Small intestine (tissue), 16 donors: ENCODE measurements at places on chromosomes 7 and 10.

DNA sequence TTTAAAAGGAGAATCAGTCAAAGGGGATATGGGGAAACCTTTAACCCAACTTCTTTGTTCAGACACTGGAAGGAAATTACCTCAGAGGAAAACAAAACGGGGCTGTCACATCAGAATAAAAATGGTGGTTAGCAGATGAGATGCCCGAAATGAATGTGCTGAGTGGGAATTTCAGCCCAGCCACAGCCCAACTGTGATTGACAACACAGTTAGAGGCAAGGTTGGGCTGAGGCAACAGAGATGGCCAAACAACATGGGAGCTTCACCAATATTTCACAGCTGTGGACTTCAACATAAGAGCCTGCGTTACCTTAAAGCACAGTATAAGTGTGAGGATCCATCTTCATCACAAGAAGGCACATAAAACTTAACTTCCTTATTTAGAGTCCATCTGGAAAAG lies 133.5 kb upstream of the PTPRZ1 start:
- H3K4me3 ChIP-seq = no peak overlapping the region
- no peaks in the 10 kb centered on the region for H3K4me1 ChIP-seq
- H3K27ac ChIP-seq = no peak overlapping the region
- no peaks in the 10 kb centered on the region for H3K27me3 ChIP-seq
- no peak for DNase-seq
- H3K36me3 ChIP-seq = no peaks in the 10 kb centered on the region

- H3K4me3 ChIP-seq = no peak overlapping the region
- no peak overlapping the region for H3K27ac ChIP-seq
- no peak for DNase-seq
- no peaks in the 10 kb centered on the region for H3K4me1 ChIP-seq
Measured at GRCh38 chr10:23376229-23376655, 31.6 kb upstream of the C10orf67 start.

- no peak for DNase-seq
- H3K4me1 ChIP-seq = no peaks in the 10 kb centered on the region
- H3K36me3 ChIP-seq = no peaks in the 10 kb centered on the region
- no peak overlapping the region for H3K27ac ChIP-seq
- H3K27me3 ChIP-seq = no peaks in the 10 kb centered on the region
Measured at GRCh38 chr10:120613180-120613579, 156.2 kb downstream of the PLPP4 start.

DNA sequence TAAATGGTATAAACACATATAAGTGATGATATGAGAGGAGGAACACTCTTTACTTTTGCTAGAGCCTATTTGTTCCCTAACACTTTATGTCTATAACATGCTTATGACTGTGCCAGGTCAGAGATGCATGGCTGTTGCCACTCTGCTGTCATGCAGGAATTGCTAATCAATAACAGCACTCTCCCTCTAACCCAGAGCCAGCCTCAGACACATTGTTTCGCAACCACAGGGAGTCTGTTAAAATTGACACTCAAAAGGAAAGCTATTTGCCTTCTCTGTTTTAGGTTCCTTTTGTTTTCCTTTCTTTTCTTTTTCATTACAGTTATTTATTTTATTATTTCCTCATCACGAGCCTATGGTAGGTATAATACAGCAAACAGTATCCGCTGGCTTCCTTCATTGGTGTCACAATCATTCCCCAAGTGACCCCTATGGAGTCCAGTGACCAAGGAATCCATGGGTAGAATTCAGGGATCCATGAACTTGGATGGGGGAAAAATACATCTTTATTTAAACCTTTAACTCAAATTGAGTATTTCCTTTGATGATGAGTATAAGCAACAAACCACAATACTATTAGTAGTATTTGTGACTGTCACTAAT lies 6.8 kb downstream of the PON2 start:
- peaks cover 4% of the 10 kb centered on the region for H3K4me1 ChIP-seq
- H3K4me3 ChIP-seq = no peak overlapping the region
- no peak overlapping the region for H3K27ac ChIP-seq
- H3K36me3 ChIP-seq = peaks cover 2% of the 10 kb centered on the region

DNA sequence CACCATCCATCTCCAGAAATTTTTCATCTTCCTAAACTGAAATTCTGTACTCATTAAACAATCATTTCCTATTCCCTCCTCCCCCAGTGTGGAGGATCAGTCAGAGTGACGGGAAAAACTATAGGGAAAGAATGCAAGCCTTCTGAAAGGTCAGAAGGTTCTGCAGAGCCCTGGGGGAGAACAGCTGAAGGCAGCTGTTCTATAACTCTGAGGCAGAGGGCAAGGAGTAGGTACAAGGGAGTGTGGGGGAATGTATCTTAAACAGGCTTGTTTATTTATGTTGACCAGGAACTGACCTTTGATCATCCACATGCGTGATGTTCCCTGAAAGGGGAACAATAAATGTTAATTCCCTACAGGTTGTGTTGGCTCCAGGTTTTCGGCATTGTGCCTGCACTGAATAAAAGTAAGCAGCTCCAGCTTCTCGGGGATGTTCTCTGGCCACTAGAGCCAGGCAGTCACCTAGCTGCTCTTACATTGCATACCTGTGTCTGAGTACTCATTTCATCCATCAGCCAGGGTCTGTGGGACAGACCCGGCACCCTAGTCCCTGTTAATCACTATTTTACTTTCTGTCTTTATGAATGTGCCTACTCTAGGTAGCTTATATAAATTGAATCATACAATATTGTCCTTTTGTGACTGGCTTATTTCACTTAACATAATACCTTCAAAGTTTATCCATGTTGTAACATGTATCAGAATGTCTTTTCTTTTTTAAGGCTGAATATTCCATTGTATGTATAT lies 5.8 kb downstream of the IFIT1 start:
- no peaks in the 10 kb centered on the region for H3K4me1 ChIP-seq
- H3K27me3 ChIP-seq = no peaks in the 10 kb centered on the region
- H3K27ac ChIP-seq = no peak overlapping the region
- DNase-seq = no peak
- peaks cover 2% of the 10 kb centered on the region for H3K36me3 ChIP-seq

GRCh38 chr7:91883676-91884362 lies 3.3 kb upstream of the MTERF1 start:
- H3K4me1 ChIP-seq = peaks cover 4% of the 10 kb centered on the region
- H3K4me3 ChIP-seq = no peak overlapping the region
- no peaks in the 10 kb centered on the region for H3K36me3 ChIP-seq
- no peaks in the 10 kb centered on the region for H3K27me3 ChIP-seq
- no peak for DNase-seq

- no peaks in the 10 kb centered on the region for H3K36me3 ChIP-seq
- no peak overlapping the region for H3K4me3 ChIP-seq
- H3K27ac ChIP-seq = no peak overlapping the region
- DNase-seq = no peak
Measured at GRCh38 chr10:128398118-128398517, 271.9 kb upstream of the MKI67 start.

DNA sequence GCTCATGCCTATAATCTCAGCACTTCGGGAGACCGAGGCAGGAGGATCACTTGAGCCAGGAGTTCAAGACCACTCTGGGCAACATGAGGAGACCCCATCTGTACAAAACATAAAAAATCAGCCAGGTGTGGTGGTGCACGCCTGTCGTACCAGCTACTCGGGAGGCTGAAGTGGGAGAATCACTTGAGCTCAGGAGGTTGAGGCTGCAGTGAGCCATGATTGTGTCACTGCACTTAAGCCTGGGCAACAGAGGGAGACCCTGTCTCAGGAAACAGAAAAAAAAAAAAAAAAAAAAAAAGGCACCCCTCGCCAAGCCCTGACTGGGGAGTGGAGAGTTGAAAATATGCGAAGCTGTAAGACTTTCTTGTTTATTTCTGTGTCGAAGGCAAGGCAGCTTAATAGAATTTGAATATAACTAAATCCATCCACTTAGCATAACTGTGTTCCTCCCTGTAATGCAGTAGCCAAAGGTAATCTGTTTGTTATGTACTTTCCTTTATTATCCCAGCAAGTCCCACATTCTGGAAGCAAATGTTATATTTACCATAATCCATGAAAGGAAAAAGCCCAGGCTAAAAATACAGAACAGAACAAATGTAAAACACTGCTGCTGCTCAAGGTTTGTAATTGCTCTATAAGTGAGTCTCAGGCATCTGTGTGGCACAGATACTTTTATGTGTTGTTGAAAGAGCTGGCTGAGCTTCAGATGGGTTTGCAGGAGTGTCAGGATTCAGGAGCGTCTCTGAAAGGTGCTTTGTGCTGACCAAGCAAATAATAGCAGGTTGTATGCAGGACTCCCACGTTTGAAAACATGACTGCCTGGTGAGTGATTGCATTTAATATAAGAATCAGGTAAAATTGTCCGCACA lies 127.2 kb downstream of the CELF2 start:
- peaks cover 6% of the 10 kb centered on the region for H3K4me1 ChIP-seq
- no peak for DNase-seq
- no peaks in the 10 kb centered on the region for H3K36me3 ChIP-seq
- H3K27ac ChIP-seq = no peak overlapping the region
- H3K4me3 ChIP-seq = no peak overlapping the region

- no peaks in the 10 kb centered on the region for H3K36me3 ChIP-seq
- no peak for DNase-seq
Measured at GRCh38 chr10:30647089-30647488, 17.5 kb upstream of the LYZL2 start.

- H3K4me3 ChIP-seq = no peak overlapping the region
- H3K4me1 ChIP-seq = no peaks in the 10 kb centered on the region
- DNase-seq = peak; percentile 34
- H3K27me3 ChIP-seq = no peaks in the 10 kb centered on the region
- H3K27ac ChIP-seq = no peak overlapping the region
Measured at GRCh38 chr7:27784399-27785053, 44.6 kb downstream of the TAX1BP1 start.

GRCh38 chr7:24750441-24751055 lies 6.7 kb downstream of the GSDME start:
- peaks cover 14% of the 10 kb centered on the region for H3K36me3 ChIP-seq
- peak; percentile 20 for DNase-seq
- no peaks in the 10 kb centered on the region for H3K27me3 ChIP-seq
- no peaks in the 10 kb centered on the region for H3K4me1 ChIP-seq

GRCh38 chr10:102595897-102596296 lies 48.4 kb upstream of the TRIM8 start:
- no peaks in the 10 kb centered on the region for H3K27me3 ChIP-seq
- H3K4me1 ChIP-seq = no peaks in the 10 kb centered on the region
- no peaks in the 10 kb centered on the region for H3K36me3 ChIP-seq
- H3K27ac ChIP-seq = no peak overlapping the region

DNA sequence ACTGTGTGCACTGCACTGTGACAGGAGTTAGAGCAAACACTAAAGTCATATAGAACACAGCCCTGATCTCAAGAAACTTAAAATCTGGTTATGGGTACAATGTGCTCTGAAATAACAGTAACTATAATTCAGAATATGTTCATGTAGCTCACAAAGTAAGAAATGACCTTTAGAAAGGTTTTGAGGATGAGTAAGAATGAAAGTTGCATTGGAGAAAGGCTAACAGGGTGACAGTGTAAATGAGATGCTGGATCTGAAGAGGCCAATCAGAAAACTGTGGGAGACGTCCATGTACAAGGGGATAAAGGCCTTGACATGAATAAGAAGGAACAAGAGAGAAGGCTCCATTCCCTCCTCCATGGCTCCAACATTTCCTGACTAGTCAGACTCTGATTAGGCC lies 124.7 kb downstream of the GRM3 start:
- H3K4me3 ChIP-seq = no peak overlapping the region
- H3K27ac ChIP-seq = no peak overlapping the region
- H3K27me3 ChIP-seq = no peaks in the 10 kb centered on the region

- DNase-seq = no peak
- no peaks in the 10 kb centered on the region for H3K27me3 ChIP-seq
- H3K36me3 ChIP-seq = no peaks in the 10 kb centered on the region
- no peak overlapping the region for H3K27ac ChIP-seq
- no peak overlapping the region for H3K4me3 ChIP-seq
Measured at GRCh38 chr10:24390746-24391145, 181.8 kb downstream of the KIAA1217 start.

DNA sequence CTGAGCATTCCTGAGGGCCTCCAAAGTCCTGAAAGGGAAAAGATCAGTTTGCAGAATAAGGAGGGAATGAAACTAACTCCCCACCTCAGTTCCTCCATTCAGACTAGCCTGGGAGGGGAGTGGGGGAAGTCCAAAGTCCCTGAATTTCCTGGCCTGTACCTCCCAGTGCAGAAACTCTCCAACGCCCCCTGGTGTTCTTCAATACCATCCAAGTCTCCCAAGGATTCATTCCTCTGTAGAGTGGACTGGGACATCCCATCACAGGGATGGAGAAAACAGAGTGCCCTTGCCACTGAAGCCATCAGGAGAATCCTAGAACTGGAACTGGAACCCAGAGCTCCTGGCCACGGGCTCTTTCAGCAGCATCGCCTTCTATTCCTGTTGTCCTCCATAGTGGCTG lies 1.6 kb upstream of the COL13A1 start:
- H3K4me3 ChIP-seq = no peak overlapping the region
- H3K36me3 ChIP-seq = no peaks in the 10 kb centered on the region
- peaks cover 7% of the 10 kb centered on the region for H3K4me1 ChIP-seq

GRCh38 chr7:84617265-84618030 lies 422.9 kb upstream of the SEMA3A start:
- no peak overlapping the region for H3K4me3 ChIP-seq
- no peaks in the 10 kb centered on the region for H3K4me1 ChIP-seq
- no peaks in the 10 kb centered on the region for H3K27me3 ChIP-seq

GRCh38 chr7:151311294-151311864 lies 30.2 kb upstream of the NUB1 start:
- H3K27ac ChIP-seq = no peak overlapping the region
- DNase-seq = no peak
- H3K36me3 ChIP-seq = no peaks in the 10 kb centered on the region
- H3K27me3 ChIP-seq = peaks cover 6% of the 10 kb centered on the region

- H3K36me3 ChIP-seq = no peaks in the 10 kb centered on the region
- H3K4me3 ChIP-seq = no peak overlapping the region
- no peak overlapping the region for H3K27ac ChIP-seq
- H3K4me1 ChIP-seq = peaks cover 9% of the 10 kb centered on the region
Measured at GRCh38 chr10:48940958-48941357, 1.3 kb upstream of the LRRC18 start.

GRCh38 chr7:120164-120991 lies 72.0 kb upstream of the FAM20C start:
- no peak overlapping the region for H3K4me3 ChIP-seq
- DNase-seq = peak; percentile 26
- no peaks in the 10 kb centered on the region for H3K4me1 ChIP-seq

DNA sequence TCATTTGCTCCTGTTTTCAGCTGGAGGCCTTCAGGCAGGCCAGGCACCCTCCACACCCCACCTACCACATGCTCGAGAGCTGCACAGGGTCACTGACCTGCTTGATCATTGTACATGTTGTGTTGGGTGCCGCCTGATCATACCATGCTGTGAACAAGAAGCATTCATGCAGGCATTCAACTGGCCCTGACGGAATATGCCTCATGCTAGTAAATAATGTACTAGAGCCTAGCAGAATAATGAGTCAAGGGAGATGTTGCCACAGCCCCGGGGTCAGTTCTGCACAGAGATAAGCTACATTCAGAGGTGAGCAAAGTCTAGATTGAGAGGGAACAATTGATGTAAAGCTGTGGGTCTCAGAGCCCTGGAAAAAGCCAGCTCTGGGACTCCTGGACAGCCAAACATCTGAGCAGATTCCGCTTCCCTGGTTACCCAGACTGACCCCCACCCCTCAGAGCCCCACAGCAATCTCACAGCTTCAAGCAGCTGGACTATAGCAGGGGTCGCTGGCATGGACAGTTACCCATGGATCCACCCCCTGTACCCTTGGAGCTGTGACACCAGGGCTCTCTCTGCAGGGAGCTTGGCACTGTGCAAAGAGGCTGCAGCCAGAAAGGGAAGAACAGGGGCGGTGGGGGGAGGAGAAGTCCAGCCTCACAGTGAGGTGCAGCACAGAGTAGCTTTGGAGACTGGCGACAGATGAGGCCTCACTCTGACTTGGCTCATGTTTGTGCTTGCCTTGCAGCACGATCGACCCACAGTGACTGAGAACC lies 86.6 kb downstream of the FRMPD2 start:
- no peak overlapping the region for H3K4me3 ChIP-seq
- H3K4me1 ChIP-seq = no peaks in the 10 kb centered on the region
- H3K27ac ChIP-seq = no peak overlapping the region
- peak; percentile 12 for DNase-seq
